Kidney epithelial cell (primary cell): ENCODE measurements at places on chromosomes 6 and 20.

- no peak for DNase-seq
These were observed 301.6 kb upstream of the ADGRB3 start for GRCh38 chr6:68333442-68333841.

DNA sequence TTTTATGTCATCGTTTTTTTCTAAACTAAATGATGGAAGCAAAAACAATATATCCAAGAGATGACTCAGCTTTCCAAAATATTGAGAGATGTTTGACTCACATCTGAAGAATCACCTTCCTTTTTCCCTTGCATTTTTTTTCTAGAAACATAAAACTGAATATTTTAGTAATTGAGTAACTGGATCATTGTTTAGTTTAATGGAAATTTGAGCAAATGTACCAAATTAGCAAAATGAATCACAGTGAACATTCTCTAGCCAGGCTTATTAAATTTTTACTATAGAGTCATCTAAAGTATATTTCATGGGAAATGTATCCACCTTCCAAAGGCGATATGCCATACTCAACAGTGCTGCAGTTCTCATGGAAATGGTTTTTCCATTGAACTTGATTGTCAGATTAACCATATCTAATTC is 145.5 kb downstream of the TENT5A start:
- DNase-seq = no peak

- DNase-seq = no peak
These were observed 27.3 kb downstream of the IGF2R start for GRCh38 chr6:159996087-159996622.

- no peak for DNase-seq
These were observed 273.5 kb upstream of the RUNX2 start for GRCh38 chr6:45054610-45055009.

DNA sequence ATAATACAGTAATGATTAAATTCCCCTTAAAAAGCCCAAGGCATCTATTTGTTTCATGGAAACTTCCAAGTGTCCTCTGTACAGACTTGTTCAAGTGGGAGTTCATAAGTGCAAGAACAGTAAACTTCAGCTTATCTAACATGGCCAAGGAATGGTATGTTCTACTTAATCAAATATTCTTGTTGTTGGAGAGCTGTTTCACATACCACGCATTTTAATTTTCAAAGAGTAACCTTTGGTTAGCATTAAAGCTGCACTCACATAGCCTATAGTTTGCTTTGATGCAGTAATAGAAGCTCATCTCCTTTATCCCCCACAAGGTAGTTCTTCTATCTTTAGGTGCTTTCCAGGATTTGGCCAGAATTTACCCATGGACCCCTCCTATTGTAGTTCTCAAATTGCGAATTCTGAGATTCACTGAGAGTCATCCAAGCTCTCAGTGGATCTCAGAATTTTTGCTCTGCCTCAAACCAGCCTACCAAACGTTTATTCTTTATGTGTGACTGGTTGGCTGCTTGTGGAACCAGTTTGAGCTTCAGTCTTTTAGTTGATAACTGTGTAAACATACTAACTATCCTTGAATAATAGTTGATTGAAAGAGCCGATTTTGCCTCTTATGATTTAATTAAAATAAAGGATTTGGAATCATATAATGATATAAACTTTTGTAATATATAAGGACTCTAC is 668.0 kb upstream of the FLRT3 start:
- no peak for DNase-seq

DNA sequence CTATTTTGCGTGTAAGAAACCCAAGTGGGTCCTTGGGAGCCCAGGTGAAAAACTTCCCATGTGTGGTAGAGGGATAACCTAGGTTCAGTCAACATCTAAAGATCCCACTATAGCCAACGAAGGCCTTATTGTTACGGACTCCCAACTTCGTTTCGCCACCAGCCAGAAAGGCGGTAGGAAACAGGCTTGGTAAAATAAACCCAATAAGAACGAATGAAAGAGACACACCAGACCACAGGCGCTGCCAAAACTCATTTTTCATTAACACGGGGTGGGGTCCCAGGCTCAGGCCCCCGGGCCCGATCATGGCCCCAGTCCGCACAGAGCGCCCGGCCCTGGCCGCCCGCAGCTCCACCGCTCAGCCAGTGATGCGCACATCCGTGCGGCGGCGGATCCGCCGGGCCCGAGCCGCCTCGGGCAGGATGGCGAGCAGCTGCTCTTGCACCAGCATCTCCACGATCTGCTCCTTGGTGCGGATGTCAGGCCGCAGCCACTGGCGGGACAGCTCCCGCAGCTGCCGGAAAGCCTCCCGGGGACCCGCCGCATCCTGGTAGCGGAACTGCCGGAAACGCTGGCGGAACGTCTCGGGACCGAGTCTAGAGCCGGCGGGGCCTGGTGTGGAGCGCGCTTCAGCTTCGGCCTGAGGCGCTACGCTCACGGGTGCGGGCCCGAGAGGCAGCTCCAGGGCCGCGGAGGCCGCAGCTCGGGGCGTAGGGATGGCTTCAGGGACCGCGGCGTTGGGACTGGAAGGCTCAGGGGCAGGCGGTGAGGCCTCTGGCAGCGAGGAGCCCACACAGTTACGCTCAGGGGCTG is 709 bp downstream of the SCAND1 start:
- no peak for DNase-seq

DNA sequence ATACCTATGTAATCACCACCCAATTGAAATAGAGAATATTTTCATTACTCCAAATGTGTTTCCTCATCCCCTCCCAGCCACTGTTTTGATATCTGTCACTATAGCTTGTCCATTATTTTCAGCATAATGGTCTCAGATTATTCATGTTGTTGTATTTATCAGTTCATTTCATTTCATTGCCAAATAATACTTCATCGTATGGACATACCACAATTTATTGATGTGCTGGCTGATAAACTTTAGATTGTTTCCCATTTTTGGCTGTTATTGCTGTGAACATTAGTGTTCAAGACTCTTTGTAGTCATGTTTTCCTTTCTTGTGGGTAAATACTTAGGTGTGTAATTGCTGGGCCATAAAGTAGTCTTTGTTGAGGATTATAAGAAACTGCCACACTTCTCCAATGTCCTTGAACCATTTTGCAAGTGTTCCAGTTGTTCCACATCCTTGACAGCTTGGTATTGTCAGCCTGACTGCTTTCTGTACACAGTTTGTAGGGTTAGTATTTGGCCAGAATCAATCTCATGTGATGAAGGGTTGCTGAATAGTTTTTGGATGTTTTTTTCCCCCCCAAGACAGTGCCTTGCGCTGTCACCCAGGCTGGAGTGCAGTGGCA is 44.3 kb downstream of the JARID2 start:
- DNase-seq = no peak

DNA sequence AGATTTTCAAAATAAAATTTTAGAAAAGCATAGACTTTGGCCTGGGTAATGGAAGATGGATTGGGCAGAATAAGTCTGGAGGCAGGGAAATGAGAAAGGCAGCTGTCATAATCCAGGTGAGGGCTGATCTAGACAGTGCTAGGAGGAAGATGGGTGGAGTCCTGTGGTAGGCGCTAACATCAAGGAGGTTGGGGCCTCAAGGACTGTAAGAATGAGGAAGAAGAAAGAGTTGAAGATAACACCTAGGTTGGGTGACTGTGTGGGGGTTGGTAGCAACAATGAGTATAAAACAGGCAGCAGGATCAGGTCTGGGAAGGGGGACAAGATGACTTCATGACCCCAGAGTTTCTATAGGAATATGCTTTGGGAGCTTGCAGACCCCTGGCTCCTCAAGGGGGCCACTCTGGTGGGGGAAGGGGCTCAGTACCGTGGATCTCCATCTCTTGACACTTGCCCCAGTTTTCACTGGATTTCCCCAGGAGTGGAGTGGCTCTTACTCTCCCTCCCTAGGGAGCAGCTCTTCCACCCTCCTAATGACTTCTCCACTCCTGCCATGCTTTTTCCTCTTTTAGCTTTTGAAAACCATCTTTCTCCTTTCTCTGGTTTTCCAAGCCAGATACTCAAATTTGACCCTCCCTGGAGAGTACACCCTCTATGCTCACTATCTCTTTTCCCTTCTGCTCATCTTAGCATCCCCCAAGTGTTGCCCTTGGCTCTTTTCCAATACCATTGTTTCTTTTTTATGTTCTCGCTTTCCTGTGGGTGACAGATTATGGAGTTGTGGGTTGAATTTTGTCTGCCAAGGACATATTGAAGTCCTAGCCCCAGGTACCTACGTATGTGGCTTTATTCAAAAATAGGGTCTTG is 14.8 kb downstream of the TRIM31 start:
- no peak for DNase-seq

- no peak for DNase-seq
These were observed 105.7 kb downstream of the LCA5 start for GRCh38 chr6:79431537-79431933.

DNA sequence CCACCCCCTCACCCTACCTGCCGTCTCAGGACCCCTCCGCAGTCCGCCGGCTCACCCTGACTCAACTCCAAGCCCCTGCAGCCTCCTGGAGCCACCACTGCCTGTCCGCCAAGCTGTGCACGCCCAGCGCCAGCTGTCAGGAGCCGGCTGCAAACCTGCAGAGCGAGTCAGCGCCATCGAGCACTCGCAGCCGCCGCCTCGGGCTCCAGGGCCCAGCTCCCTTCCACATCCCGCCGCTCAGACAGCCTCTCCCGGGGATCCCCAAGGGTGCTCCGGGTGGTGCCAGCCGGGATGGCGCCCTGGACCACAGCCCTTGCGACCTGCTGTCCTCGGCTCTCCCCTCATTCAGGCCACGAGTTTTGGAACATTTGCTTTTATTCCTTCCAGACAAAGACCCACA is 4.3 kb downstream of the TNNC2 start:
- no peak for DNase-seq

DNA sequence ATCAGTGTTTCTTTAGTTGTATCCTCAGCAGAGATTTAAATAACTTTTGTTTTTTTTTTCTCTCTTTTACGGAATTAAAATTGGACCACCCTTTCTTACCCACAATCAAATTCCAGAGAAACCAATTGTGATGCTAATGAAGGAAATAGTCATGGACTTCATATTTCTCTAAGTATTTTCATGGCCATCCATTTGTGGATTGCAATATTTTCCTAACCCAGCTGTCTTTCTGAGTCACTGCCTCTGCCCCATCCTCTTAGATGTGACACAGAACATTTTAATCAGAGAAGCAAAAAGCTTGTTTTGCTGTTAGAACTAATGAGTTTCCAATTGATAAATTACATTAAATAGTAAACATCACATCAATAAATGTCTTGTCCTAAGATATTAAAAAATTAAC is 405.5 kb upstream of the ADGRB3 start:
- no peak for DNase-seq

DNA sequence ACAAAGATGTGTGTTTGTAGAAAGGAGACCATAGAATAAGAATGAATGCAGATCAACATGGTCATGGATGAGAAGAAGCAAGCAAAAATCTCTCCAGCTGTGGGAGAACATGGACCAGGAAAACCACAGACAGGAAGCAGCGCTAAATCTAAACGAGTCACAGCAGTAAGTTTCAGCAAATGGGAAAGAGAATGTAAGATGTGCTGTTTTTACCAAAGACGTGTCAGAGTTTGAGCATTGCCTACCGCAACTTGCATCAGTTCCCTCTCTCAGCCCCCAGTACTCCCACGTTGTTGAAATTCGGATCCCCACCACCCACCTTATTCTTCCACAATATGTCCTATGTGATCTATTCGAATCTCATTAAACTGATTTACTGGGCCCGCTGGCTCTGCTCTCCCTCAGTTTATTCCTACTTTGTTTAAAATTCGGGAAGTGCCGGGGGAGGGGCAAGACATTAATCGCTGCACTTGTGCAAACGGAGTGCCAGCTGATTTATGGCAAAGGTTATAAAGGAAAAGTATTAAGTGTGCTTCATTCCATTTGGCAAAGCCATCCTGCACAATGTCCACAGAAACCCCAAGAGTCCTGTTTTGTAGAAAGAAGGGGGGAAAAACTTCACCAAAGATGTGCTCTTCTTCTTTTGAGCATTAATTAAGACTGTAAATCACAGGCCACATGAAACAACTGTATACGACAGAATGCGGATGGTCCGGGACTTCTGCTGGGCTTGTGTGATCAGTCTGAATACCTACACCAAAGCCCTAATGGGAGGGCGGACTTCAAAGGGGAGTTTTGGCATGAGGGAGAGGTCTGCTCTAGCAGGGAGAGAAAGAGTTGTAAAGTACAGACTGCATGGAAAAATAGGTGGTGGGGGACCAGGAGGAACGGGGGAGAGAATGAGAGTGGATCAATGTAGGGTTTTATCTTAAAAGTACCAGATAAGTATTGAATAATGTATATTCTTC is 59.1 kb upstream of the PRDM1 start:
- DNase-seq = no peak

DNA sequence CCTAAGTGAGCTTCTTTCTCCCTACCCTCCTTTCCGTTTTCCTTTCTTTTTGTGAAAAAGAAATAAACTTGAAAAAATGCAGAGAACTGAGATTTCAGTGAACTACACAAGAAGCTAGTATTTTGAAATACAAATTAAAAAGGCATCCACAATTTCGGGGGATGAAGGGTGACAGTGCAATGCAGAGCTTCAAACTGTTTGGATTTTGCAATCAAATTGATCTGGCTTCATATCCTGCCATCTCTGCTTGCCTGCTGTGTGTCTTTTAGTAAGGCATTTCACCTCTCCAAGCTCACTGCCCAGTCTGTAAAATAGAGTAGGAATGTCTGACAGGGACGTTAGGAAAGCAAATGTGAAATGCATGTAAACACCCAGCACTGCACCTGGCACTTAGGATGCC is 258.0 kb downstream of the HACE1 start:
- DNase-seq = no peak

DNA sequence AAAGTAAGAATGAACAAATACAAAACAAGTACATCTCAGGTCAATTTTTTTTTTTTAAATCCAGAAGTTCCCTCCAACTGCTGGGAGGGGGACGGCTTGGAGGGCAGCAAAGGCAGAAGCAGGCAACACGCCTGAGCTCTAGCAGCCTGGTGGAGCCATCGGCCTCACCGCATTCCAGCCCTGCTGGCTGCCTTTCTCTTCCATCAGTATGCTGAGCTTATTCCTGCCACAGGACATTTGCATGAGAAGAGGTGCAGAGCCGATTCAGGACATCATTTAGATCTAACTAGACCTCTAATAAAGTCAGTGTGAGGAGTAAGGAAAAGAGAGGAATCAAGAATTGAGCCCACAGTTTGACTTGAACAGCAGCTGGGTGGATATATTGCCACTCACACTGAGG is 318.8 kb downstream of the ZFAND3 start:
- no peak for DNase-seq

- no peak for DNase-seq
These were observed 57.4 kb upstream of the SASH1 start for GRCh38 chr6:148285205-148285604.

- no peak for DNase-seq
These were observed 26.8 kb upstream of the TNFAIP3 start for GRCh38 chr6:137840252-137840651.

- no peak for DNase-seq
These were observed 35.0 kb upstream of the VSX1 start for GRCh38 chr20:25116739-25117458.
